ENCODE measurements at places on chromosomes 7 and 10.
A peak's percentile ranks its signal among the peaks of the same experiment; 100 is the strongest.

GRCh38 chr7:149369497-149369896, 91.4 kb downstream of the ZNF777 start:
- H3K36me3 ChIP-seq, result no peaks in the 10 kb centered on the region
- H3K4me3 ChIP-seq, result no peak overlapping the region
- H3K4me1 ChIP-seq, result no peaks in the 10 kb centered on the region
- no peaks in the 10 kb centered on the region for H3K27me3 ChIP-seq

- no peaks in the 10 kb centered on the region for H3K36me3 ChIP-seq
- H3K4me3 ChIP-seq, result peak overlapping the region; percentile 86
- DNase-seq, result no peak
- H3K4me1 ChIP-seq, result no peaks in the 10 kb centered on the region
- no peaks in the 10 kb centered on the region for H3K27me3 ChIP-seq
Measured at GRCh38 chr7:22082553-22082885, 136.8 kb upstream of the CDCA7L start.

DNA sequence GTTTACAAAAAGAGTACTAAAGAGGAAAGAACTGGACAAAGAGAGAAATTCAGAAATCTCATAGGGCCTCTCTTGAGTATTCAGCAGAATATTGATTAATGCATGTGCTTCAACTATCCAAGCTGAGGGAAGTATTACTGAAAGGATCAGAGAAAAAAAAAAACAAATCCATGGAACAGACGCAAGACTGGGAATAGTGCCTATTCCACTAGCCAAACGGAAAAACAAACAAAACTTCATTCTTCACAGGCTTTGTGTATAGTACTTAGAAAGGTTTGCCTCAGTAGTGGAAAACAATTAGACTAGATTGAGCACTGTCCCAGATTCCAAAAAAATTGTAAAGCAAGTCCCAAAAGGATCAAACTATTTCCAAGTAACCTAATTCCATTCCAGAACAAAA, 106.2 kb downstream of the TFEC start:
- no peak for DNase-seq
- no peaks in the 10 kb centered on the region for H3K27me3 ChIP-seq
- H3K4me3 ChIP-seq, result no peak overlapping the region
- no peaks in the 10 kb centered on the region for H3K36me3 ChIP-seq

GRCh38 chr10:26962835-26963234, 102.1 kb upstream of the ABI1 start:
- no peak overlapping the region for H3K4me3 ChIP-seq
- H3K27ac ChIP-seq, result no peak overlapping the region
- no peaks in the 10 kb centered on the region for H3K27me3 ChIP-seq
- H3K36me3 ChIP-seq, result peaks cover 2% of the 10 kb centered on the region
- DNase-seq, result no peak

GRCh38 chr10:124226271-124227054, 133.1 kb upstream of the CHST15 start:
- DNase-seq, result no peak
- no peaks in the 10 kb centered on the region for H3K27me3 ChIP-seq
- H3K4me3 ChIP-seq, result no peak overlapping the region
- no peaks in the 10 kb centered on the region for H3K36me3 ChIP-seq
- peaks cover 6% of the 10 kb centered on the region for H3K4me1 ChIP-seq

GRCh38 chr10:3248526-3249306, 76.1 kb upstream of the PITRM1 start:
- no peaks in the 10 kb centered on the region for H3K36me3 ChIP-seq
- peaks cover under 1% of the 10 kb centered on the region for H3K27me3 ChIP-seq
- peak overlapping the region; percentile 21 for H3K27ac ChIP-seq
- DNase-seq, result no peak

- no peak for DNase-seq
- no peaks in the 10 kb centered on the region for H3K4me1 ChIP-seq
- no peaks in the 10 kb centered on the region for H3K27me3 ChIP-seq
- H3K36me3 ChIP-seq, result no peaks in the 10 kb centered on the region
- H3K4me3 ChIP-seq, result no peak overlapping the region
Measured at GRCh38 chr7:80783186-80783677, 135.6 kb downstream of the SEMA3C start.

DNA sequence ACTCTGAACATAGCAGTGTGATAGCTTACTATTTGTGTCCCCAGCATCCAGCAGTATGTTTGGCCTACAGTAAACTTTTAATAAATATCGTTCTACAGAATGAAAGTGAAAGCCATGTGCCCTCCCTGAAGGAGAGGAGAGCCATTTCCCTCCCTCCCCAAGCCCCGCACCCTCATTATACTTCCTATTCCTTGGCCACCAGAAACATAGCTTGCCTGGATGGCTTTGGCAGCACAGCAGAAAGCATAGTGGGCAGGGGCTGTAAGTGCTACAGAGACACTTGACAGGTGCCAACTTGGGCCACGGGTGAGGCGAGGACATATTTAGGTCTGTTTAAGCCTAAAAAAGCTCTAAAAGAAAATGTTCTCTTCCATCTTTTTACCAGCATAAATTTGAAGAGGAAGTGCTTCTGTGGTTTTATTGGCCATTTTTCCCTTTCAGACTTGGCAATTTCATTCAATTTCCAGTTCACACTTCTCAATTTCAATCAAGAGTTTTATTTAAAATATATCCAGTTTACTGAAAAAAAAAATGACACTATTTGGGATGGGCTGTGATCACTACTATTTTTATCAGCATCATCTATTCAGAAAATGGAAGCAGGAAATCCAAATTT, 12.7 kb downstream of the HHEX start:
- no peaks in the 10 kb centered on the region for H3K27me3 ChIP-seq
- H3K36me3 ChIP-seq, result no peaks in the 10 kb centered on the region
- no peak overlapping the region for H3K27ac ChIP-seq
- H3K4me1 ChIP-seq, result peaks cover 5% of the 10 kb centered on the region
- DNase-seq, result no peak

DNA sequence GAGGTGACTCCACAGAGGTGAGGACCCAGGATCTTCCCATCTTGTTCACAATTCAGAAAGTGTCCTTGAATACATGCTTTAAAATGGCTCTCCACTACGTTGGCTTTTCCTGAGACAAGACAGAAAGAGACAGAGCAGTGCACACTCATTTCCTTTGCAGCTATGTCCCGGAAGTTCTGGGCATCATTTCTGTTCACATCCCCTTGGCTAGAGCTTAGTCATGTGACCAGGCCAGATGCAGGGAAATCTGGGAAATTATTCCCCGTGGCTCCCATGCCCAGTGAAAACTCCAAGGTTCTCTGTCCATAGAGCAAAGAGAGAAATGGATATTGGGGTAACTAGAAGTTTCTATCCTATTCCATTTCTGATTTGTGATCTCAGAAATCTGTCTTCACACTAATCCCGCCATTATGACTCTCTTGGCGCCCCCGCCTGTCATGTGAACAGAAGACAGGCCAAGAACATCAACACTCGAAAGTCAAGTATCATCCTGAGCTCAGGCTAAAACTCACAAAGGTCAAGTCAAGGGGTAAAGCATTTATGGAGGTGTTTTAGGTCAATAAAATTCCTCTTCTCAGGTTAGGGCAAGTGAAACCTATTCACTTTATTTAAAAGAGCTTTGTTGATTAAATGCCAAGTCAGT, 251.4 kb upstream of the HABP2 start:
- H3K36me3 ChIP-seq, result no peaks in the 10 kb centered on the region
- DNase-seq, result no peak
- no peaks in the 10 kb centered on the region for H3K4me1 ChIP-seq
- H3K27ac ChIP-seq, result no peak overlapping the region

DNA sequence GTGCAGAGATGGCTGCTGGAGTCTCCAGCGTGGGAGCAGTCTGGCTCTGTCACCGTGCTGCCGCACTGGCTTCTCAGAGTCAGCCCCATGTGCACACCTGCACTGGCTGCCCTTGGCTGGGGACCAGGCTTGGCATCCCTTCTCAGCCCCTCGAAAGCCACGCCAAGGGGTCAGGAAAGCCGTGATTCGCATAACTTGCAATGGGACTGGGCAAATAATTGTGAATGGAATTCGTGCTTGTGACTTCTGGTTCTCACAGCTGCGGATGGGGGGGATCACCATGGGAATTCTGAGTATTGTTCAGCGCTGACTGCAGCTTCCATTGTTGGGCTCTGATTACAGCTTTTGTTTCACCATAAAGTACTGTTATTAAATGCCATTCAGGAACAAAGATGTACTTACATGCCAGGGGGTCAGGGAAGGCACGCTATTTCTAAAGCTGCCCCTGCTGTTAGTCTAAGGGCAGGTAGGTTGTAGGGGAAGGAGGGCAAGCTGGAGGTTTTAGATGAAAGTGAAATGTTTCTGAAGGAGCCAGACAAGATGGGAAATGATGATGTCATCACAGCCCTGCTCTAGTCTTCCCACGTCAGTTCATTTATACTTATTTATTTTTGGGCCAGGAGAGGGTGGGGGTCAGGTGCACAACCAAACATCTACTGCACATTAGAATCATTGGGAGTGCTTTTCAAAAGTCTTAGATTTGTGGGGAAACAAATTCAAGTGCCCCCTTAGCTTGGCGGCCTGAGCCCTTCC, 5.8 kb upstream of the PLEKHA1 start:
- no peaks in the 10 kb centered on the region for H3K27me3 ChIP-seq
- H3K4me3 ChIP-seq, result no peak overlapping the region
- peaks cover 10% of the 10 kb centered on the region for H3K4me1 ChIP-seq

DNA sequence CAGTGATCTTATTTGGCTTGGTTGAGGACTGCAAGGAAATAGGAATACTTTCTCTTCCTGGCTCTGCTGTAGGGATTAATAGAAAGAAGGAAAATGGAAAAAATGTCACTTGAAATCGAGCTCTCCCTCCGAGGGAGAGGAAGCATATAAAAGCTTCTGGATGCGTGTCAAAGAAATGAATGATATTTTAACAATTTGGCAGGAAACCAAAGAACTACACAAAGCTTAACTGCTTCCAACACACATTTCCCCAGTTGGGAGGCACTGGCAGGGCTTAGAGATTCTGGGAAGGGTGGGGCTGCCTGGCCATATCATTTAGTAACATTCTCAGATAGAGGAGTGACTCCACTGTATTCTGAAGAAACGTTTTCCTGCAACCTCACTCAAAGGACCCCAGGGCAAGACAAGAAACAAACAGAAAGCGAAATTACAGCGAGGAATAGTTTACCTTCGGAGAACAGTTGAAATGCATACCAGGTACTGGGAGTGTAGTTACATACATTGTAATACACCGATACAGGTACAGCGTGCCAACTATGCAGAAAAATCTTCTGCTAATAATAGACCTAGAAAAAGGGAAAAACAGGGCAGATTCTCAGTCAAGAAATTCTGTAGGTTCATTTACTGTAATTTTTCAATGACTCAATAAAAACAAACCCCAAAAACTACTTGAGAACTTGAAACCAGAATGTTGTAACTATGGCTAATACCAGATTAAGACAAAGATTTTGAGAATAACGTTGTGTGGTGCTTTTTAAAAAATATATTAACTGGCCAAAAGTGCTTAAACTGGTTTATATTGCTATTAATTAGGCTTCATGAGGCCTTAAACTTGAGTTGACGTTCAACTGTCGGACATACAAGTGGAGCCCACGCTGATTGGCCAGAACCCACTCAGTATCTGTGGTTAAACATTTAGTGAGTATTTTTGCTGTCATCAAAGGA, 75.7 kb upstream of the ASAH2 start:
- no peak overlapping the region for H3K4me3 ChIP-seq
- H3K36me3 ChIP-seq, result no peaks in the 10 kb centered on the region
- no peak overlapping the region for H3K27ac ChIP-seq
- H3K4me1 ChIP-seq, result no peaks in the 10 kb centered on the region
- no peaks in the 10 kb centered on the region for H3K27me3 ChIP-seq
- peak; percentile 22 for DNase-seq

- no peak overlapping the region for H3K4me3 ChIP-seq
- H3K4me1 ChIP-seq, result no peaks in the 10 kb centered on the region
- H3K27ac ChIP-seq, result no peak overlapping the region
- no peaks in the 10 kb centered on the region for H3K36me3 ChIP-seq
- no peak for DNase-seq
- no peaks in the 10 kb centered on the region for H3K27me3 ChIP-seq
Measured at GRCh38 chr10:71878327-71879034, 27.4 kb upstream of the PSAP start.

GRCh38 chr10:74032900-74033655, 35.2 kb downstream of the VCL start:
- no peak overlapping the region for H3K4me3 ChIP-seq
- no peaks in the 10 kb centered on the region for H3K36me3 ChIP-seq
- H3K27me3 ChIP-seq, result no peaks in the 10 kb centered on the region

Measured in small intestine (tissue), 16 donors.